ENCODE measurements at places on chromosomes 12 and 14. TPM values are rescaled to one million over a fixed set of nuclear protein-coding genes. Genes with fewer than 3 reads are reported as not detected.
A peak's percentile ranks its signal among the peaks of the same experiment; 100 is the strongest.

Gene SDR9C7
- total RNA-seq, result not detected

DNA sequence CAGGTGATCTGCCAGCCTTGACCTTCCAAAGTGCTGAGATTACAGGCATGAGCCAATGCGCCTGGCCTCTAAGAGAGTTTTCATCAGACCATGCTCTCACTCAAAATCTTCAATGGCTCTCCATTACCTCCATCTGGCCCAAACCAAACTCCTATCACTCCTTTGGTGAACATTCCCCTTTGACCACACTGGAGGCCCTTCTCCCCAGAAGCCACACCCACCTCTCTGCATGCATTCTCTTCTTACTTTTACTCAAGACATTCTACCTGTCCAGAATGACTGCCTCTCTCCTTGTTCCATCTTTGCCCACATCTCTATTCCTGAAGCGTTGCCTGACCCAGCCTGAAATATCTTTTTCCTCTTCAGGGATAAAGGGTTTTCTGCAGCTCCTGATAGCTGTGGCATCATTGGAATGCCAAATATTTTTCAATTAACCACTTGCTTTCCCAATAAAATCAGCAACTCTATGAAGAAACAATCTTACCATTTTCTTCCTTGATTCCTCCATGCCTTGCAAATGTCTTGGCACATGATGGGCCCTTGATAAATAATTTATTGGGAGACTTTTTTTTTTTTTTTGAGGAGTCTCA lies 15.5 kb downstream of the PLEK2 start:
- DNase-seq, result no peak
- no peaks in the 10 kb centered on the region for H3K27me3 ChIP-seq
- H3K4me1 ChIP-seq, result no peaks in the 10 kb centered on the region
- H3K4me3 ChIP-seq, result no peak overlapping the region
- no peak overlapping the region for H3K27ac ChIP-seq
- H3K36me3 ChIP-seq, result no peaks in the 10 kb centered on the region

GRCh38 chr14:64549791-64550620 lies at the start of gene PPP1R36:
TSS of gene PPP1R36 (plus strand) at chr14:64549961. CDS start at chr14:64549998, 37 bp downstream.
- peaks cover 15% of the 10 kb centered on the region for H3K4me1 ChIP-seq
- no peak within 1 kb of the TSS for H3K27ac ChIP-seq
- DNase-seq, result peak; percentile 74
- peak within 1 kb of the TSS; percentile 45 for H3K4me3 ChIP-seq
- no peaks in the 10 kb centered on the region for H3K27me3 ChIP-seq
- H3K36me3 ChIP-seq, result no peaks in the 10 kb centered on the region

DNA sequence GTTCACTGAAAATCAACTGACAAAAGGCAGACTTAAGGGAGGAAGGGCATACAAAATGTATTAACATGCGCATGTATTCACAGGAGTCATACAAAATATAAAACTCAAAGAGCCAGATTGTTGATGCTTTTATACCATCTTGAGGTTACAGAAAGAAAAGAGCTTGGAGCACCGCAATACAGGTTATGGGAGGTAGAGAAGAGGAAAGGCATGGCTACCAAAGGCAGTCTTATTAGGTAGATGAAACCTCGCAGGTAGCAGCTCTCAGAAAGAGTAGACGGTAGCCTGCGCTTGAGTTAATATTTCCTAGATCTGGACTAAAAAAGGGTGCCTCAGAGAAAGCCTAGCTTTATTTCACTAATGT lies 69.0 kb upstream of the DHRS4 start:
- no peaks in the 10 kb centered on the region for H3K4me1 ChIP-seq
- DNase-seq, result no peak
- H3K27ac ChIP-seq, result no peak overlapping the region
- H3K27me3 ChIP-seq, result no peaks in the 10 kb centered on the region
- no peaks in the 10 kb centered on the region for H3K36me3 ChIP-seq

Gene DEPDC4
- 0.61 TPM for total RNA-seq

- peaks cover 6% of the 10 kb centered on the region for H3K36me3 ChIP-seq
- H3K27ac ChIP-seq, result no peak overlapping the region
- no peak overlapping the region for H3K4me3 ChIP-seq
- peaks cover 1% of the 10 kb centered on the region for H3K4me1 ChIP-seq
These were observed 22.5 kb downstream of the FBRSL1 start for GRCh38 chr12:132512197-132513069.

DNA sequence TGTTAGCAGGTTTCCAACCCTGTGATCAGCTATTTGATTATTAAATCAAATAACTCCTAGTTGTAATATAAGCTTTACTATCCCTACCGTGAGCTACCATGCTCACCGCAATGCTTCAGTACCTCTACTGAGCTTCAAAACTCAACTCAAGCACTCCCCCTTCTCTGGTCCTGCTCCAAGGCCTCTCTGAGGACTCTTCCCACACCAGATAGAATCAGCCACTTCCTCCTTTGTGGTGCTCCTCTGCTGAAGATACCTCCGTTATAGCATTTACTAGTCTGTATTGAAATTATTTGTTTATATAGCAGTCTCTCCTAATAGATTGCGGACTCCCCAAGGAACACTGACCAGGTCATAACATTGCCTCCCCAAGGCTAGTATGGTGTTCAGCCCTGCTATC lies 17.5 kb downstream of the AREL1 start:
- H3K27ac ChIP-seq, result no peak overlapping the region
- DNase-seq, result no peak
- H3K4me1 ChIP-seq, result peaks cover 11% of the 10 kb centered on the region
- peaks cover 18% of the 10 kb centered on the region for H3K36me3 ChIP-seq

Gene CLEC1B
- not detected for total RNA-seq

DNA sequence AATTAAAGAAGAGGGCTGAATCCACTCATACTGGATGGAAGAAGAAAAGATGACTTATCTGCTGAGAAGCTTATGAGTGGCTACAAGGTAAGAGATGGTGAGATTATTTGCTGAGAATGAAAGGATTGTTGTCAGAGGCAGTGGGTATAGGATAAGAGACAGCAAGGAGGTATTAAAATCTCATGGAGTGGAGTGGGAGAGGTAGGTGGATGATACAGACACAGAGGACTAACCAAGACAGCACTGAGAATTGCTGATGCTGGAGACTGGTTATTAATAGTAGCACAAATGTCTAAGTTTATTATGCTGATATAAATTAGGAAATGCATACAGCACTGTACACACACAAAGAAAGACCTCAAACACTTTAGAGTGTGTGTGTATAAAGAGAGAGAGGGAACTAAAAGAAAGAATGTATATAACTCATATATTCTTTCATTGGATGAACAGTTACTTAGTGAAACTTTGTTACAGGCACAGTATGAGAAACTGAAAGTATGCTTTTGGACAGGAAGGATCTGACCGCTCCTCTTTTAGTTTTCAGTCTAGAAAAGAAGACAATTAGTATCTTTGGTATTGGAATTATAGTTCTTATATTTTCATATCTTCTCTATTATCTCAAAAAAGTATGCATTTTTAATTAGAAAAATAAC lies 543.1 kb downstream of the LRFN5 start:
- H3K36me3 ChIP-seq, result no peaks in the 10 kb centered on the region
- H3K27ac ChIP-seq, result no peak overlapping the region
- H3K4me3 ChIP-seq, result no peak overlapping the region
- DNase-seq, result no peak
- no peaks in the 10 kb centered on the region for H3K4me1 ChIP-seq
- H3K27me3 ChIP-seq, result no peaks in the 10 kb centered on the region

Gene USP44
- total RNA-seq, result 14.9 TPM

DNA sequence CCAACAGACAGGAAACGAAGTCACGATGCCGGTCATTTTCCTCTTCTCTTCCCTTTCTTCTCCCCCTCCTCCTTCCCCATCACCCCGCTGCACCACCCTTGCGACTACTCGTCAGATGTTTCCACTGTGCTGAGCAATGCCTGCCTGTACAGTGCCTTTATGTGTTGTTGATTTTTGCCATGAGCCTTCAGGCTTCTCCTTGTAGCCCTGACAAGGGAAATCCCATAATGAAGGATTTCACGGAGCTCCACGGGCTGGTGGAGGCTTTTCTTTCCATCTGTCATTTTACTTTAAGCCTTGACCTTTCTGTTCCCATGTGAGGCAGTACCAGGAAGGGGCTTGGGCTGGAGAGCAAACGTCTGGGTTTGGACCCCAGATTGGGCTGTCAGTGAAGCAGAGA lies 28.7 kb upstream of the CCND2 start:
- no peak overlapping the region for H3K27ac ChIP-seq
- H3K4me3 ChIP-seq, result no peak overlapping the region
- no peaks in the 10 kb centered on the region for H3K27me3 ChIP-seq
- no peaks in the 10 kb centered on the region for H3K4me1 ChIP-seq
- H3K36me3 ChIP-seq, result no peaks in the 10 kb centered on the region
- no peak for DNase-seq

GRCh38 chr12:121252712-121253345 lies 42.9 kb downstream of the P2RX4 start:
- no peak for DNase-seq
- H3K4me1 ChIP-seq, result no peaks in the 10 kb centered on the region
- H3K36me3 ChIP-seq, result peaks cover 79% of the 10 kb centered on the region
- no peak overlapping the region for H3K4me3 ChIP-seq

Gene PLEKHD1
- 0.41 TPM for total RNA-seq

Gene OAS2
- 57.7 TPM for total RNA-seq

- H3K27me3 ChIP-seq, result no peaks in the 10 kb centered on the region
- H3K36me3 ChIP-seq, result no peaks in the 10 kb centered on the region
- no peak for DNase-seq
These were observed 103.9 kb upstream of the RFLNA start for GRCh38 chr12:124191024-124191359.

- no peak for DNase-seq
- H3K27me3 ChIP-seq, result no peaks in the 10 kb centered on the region
- no peak overlapping the region for H3K4me3 ChIP-seq
- H3K4me1 ChIP-seq, result peaks cover 47% of the 10 kb centered on the region
- H3K27ac ChIP-seq, result peak overlapping the region; percentile 42
These were observed 11.2 kb downstream of the NUAK1 start for GRCh38 chr12:106127338-106128126.

DNA sequence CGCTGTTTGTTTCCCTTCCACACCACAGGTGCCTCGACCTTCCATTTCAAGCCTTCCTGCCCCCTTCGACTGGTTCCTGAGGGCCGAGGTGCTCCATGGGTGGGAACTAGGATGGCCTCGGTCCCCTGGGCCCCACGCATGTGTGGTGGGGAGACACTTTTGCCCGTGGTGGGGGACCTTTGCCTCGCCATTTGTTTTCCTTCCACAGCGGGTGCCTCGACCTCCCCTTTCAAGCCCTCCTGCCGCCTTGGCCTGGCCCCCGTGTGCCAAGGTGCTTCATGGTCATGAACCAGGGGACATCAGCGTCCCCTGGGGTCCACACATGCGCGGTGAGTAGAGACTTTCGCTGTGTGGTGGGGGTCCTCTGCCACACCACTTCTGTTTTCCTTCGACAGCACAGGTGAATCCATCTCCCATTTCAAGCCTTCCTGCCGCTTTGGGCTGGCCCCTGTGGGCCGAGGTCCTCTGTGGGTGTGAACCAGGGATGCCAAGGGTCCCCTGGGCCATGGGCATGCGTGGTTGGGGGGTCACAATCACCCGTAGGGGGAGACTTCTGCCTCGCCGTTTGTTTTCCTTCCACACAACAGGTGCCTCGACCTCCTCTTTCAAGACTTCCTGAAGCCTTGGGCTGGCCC lies 364.4 kb downstream of the ALG10 start:
- no peak overlapping the region for H3K27ac ChIP-seq
- H3K36me3 ChIP-seq, result no peaks in the 10 kb centered on the region
- no peak overlapping the region for H3K4me3 ChIP-seq
- H3K27me3 ChIP-seq, result no peaks in the 10 kb centered on the region

GRCh38 chr14:24894583-24895242 lies 155.2 kb downstream of the STXBP6 start:
- H3K27ac ChIP-seq, result no peak overlapping the region
- DNase-seq, result no peak
- peaks cover 3% of the 10 kb centered on the region for H3K4me1 ChIP-seq
- no peak overlapping the region for H3K4me3 ChIP-seq
- no peaks in the 10 kb centered on the region for H3K36me3 ChIP-seq

DNA sequence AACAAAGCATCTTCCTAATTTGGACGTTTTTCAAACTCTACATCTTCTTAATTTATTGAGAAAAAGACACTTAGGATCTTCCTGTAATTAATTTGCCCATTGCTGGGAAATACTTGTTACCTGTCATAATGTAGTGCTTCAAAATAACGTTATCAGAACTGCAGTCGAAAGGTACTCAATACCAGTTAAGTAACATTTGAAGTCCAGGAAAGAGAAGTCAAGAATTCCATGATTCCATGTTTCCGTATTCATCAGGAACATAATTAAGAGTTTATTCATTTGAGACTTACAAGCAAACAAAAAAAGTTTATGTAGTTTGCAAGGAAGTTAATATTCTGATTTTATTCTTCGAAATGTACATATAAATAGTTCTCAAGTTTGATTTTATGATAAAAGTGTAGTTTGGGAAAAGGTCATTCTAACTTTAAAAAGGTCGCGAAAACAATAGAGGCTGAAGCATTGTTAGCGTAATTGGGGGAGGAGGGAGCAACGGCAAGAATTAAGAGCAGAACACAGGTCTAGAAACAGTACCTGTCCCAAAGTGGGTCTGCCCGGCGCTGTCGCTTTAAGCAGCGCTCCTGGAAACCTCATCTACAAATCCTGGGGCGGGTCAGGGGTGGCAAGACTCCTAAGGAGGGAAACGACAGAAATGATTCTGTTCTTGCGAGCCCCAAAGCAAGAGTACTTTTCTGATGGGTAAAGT lies 1.2 kb upstream of the KCNMB4 start:
- peaks cover 30% of the 10 kb centered on the region for H3K27me3 ChIP-seq
- H3K36me3 ChIP-seq, result no peaks in the 10 kb centered on the region
- H3K4me3 ChIP-seq, result peak overlapping the region; percentile 68
- DNase-seq, result no peak
- H3K27ac ChIP-seq, result no peak overlapping the region

GRCh38 chr14:32603992-32604565 lies 275.0 kb downstream of the AKAP6 start:
- H3K27ac ChIP-seq, result no peak overlapping the region
- no peak for DNase-seq
- H3K27me3 ChIP-seq, result no peaks in the 10 kb centered on the region
- H3K4me1 ChIP-seq, result no peaks in the 10 kb centered on the region
- H3K4me3 ChIP-seq, result no peak overlapping the region
- no peaks in the 10 kb centered on the region for H3K36me3 ChIP-seq

Gene TTC9
- total RNA-seq, result 6.7 TPM

Gene FAM90A1
- total RNA-seq, result 0.43 TPM

DNA sequence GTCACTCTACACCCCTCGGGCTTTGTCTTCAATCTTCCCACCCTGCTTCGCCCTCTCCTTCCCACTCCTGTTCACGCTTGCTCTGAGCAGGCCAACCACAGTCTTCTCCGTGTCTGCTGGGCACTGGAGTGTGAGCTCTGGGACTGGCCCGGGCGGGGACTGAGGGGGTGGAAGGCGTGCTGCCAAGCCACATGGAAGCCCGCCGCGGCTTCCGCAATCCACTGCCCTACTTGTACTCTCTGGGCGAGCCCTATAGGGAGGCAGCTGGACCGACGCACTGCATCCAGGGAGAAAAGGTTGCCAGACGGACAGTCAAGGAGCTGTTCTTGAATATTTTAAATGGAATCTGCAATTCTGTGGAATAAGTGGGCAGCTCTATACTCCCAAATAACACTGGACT lies 24.8 kb downstream of the GOLGA3 start:
- no peaks in the 10 kb centered on the region for H3K27me3 ChIP-seq
- H3K36me3 ChIP-seq, result peaks cover 90% of the 10 kb centered on the region
- no peak for DNase-seq
- no peak overlapping the region for H3K4me3 ChIP-seq

- H3K36me3 ChIP-seq, result no peaks in the 10 kb centered on the region
- peak within 1 kb of the TSS; percentile 90 for H3K4me3 ChIP-seq
These were observed at the start of gene FBXO33 for GRCh38 chr14:39432179-39432618. TSS of gene FBXO33 (minus strand) at chr14:39432433. CDS start at chr14:39432162, 271 bp downstream.

All from upper lobe of right lung (tissue), 1 donor.